ACHN (cell line): ENCODE measurements at places on chromosomes 12 and 14.
A peak's percentile ranks its signal among the peaks of the same experiment; 100 is the strongest.

DNA sequence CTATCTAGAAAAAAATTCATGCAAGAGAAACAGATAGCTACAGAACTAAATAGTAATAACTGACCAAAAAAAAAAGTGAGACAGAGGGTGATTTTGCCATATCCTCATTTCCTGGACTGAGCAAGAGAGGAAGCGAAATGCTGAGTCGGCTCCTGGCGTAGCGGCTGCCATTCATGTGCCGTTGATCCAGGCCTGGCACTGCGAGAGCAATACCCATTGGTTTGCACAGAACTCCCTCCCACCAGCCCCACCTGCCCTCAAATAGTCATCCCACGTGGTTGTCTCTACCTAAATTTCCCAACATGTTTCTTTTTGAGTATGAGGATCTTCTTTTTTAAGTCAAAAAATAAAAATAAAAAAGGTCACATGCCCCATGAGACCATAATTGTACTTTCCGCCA, 9.4 kb upstream of the WNT5B start:
- no peak for DNase-seq

GRCh38 chr14:30064454-30064853, 136.8 kb upstream of the PRKD1 start:
- no peak for DNase-seq

DNA sequence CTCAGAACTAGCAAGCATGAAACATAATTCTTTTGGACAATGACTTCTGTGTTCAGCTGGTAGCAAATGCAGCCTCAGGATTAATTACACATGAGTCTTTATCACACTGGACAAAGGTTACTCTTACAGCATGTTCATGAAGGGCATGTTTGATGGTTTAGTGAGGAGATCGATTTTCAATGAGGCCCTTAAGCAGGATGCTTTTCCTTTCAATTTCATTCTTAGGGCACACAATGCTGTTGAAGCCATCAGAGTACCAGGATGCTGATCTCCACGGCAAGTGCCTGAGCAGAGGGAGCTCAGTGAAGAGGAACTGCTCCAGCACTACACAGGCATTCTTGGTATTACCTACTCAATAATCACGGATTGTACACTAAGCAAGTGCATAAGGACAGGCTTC, 542.0 kb downstream of the SNAPC1 start:
- DNase-seq = no peak

- DNase-seq = no peak
These were observed 7.7 kb downstream of the GPR33 start for GRCh38 chr14:31480156-31480555.

DNA sequence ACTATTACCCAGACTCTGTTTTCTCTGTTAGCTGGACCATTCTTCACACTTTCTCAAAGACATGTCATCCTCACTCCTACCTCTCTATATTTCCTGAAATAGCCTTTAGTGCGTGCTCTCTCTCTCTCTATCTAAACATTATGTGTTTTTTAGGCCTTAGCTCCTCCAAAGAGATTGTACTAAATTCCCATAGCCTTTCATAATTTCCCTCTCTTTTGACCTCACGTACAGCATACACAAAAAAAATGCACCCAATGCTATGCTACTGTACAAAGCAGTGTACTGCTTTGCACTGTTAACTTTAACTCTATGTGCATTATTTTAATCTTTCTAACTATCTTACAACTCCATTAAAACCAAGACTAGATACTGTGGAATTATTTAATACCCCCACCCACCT, 288.4 kb downstream of the DAD1 start:
- DNase-seq = no peak

DNA sequence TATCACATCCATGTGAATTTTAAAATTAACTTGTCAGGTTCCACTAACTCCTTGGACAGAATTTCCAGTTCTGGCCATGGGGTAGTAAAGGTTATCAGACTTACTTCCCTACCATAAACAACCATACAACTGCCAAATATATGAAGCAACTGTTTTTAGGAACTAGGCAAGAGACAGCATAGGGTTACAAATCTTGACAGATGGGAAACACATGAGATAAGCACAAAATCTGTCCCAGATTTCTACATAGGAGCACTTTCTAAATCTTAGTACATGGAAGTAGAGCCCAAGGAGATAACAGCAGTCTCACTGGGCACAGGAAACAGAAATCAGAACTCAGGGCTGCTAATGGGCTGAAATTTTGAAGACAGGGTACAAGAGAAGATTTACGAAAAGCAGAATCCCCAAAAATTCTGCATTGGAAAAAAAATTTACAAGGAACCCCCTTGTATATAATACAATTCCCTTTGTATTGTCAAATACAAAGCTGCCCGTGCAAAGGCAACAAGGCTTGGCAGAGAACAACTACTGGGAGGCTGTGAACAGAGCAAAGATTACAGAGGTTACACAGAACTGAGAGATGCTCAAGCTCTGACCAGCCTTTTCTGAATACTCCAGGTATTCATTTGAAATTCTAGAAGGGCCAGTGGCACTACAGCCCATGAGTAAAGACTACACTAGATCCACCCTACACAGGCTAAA, 43.2 kb downstream of the GALNT4 start:
- no peak for DNase-seq

DNA sequence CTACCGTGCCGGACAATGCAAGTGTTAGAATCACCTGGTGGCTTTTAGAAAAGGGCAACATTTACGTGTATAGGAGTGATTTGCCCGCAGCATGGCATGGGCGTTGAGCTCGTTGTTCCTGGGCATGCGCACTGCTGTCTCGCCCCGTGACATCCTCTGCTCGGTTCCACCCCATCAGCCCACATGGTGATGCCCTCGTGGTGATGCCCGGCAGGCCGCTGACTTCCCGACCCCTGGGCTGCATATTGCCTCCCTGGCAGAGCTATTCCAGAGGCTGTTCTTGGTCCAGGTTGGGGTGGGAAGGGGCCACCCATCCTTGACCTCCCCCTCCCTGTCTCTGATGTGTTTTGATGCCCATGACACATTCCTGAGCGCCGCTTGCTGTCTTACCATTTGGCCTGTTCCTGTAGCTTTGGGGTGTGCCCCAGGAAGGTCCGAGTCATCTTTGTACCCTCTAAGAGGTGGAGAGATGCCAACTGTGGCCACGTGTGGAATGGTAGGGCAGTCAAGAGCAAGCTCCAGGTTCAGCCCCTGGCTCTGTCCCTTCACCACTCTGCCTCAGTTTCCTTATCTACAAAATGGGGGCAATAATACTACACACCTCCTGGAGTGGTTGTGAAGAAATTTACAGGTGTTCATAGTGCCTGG, 4.8 kb downstream of the HIP1R start:
- DNase-seq = no peak

DNA sequence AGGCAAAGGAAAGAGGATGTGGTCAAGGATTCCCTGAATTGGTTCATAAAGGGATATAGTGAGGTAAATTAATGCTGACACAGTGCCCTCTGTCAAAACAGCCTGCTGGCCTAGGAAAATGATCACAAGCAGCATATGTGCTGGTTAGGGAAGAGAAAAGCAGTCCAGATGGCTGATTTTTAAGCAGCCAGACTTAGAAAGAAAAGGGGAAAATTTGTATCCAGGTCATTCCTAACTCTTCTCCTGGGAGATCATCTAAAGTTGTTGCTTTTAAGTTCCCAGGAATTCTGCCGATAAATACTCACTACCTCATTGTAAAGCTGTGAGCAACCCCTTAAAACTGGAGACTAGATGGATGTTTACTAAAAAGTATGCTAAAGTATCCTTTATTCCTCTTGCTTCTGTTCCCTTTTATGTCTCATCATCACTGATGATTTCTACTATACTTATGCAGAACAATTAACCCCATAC, 46.4 kb upstream of the CNOT2 start:
- DNase-seq = no peak

- no peak for DNase-seq
These were observed 59.6 kb upstream of the EEA1 start for GRCh38 chr12:92988622-92989130.

DNA sequence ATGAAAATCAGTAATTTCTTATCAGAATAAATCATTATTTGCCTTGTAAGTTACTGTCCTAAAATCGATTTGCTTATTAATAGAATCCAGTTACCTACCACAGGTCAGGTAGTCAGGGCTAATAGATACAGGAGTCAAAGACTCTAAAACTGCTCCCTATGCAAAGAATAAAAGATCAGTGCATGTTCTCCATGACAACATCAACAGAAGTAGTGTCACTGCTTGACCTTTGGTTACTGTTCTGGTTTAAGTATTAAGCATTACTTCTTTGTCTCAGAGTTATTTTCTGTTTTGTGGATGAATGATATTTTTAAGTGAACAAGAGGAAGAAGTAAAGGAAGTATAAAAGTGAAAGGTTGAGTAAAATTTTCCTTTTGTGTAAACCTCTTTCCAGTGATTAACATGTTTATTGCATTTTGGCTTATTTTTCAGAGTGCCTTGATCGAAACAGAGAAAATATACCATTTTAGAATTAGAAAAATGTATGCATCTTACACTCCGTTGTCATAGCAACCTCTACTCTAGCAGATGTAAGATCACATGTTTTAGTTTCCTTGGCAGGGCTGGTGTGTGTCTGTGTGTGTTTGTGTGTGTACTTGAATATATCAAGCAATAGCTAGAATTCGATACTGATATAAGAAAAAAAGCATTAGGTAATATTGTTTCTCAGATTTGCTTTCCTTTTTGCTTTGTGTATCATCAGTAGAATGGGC, 44.7 kb downstream of the ABCD2 start:
- no peak for DNase-seq

GRCh38 chr12:94435511-94435927, 24.1 kb downstream of the CEP83 start:
- no peak for DNase-seq

GRCh38 chr14:100076606-100077005, 11.4 kb downstream of the EVL start:
- DNase-seq = no peak

GRCh38 chr14:38496092-38496491, 240.2 kb upstream of the CLEC14A start:
- DNase-seq = no peak

DNA sequence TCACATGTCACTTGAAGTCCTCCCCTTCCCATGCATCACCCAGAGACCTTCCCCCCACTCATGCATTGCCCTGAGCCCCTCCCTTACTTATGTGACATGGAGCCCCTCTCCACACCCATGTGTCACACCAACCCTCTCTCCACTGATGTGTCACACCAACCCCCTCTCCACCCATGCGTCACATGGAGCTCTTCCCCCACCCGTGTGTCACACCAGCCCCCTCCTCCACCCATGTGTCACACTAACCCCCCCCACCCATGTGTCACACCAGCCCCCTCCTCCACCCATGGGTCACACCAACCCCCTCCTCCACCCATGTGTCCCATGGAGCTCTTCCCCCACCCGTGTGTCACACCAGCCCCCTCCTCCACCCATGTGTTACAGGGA, 30.4 kb downstream of the RTL1 start:
- DNase-seq = no peak

- no peak for DNase-seq
These were observed 582.5 kb upstream of the MGAT4C start for GRCh38 chr12:86838711-86839110.

DNA sequence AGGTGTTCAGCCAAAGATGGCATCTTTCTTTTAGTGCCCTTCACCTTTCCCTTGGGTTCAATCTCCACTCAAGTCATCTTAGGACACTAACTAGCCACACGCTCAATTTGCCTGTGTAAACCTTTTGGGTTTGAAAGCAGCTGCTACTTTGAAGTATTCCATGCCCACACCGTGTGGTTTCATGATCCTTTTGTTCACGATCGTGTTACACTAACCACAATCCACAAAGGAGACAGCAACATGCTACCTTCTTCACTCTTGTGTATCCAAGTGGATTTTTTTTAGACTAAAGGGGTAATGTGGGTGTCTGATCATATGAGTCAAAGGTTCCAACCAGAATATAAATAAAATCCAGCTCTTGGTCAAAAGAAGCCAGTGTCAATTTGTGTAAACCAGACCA, 122.7 kb upstream of the FAR2 start:
- DNase-seq = no peak

DNA sequence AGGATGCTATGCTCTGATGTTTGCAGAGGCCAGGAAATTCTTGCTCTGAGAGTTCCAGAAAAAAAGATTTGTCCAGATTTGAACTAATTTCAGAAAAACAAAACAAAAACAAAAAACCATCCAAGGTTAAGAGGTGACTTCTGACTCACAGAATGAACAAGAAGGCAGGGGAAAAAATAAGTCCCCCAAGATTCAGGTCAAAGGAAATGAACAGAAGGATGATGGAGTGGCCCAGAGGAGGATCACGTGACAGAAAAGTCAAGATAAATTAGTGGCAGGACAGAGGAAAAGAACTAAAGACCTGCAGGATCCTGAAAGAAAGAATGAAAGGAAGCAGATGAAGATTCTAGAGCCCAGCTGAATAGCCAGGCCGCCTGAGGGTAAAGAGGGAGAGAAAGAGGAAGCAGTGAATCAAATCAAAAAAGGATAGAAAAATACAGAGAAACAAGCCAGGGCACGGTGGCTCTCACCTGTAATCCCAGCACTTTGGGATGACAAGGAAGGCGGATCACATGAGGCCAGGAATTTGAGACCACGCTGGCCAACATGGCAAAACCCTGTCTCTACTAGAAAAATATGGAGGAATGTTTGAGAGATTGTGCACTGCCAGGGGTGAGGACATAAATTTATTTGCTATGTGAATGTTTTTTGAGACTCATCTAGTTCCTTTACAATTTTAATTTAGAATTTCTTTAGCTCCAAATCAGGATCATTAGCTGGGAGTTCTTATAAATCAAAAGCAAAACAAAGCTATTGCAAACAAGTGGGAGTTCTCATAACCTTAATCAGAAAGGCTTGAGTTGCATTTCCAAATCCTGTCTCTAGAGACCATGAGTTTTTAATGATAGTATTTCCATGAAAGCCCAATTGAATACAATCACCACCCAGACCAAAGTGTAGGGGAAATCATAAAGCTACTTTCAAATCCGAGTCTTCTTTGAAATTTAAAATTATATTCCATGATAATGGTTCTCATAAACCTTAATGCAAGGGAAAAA, 217.1 kb upstream of the PLEKHG7 start:
- no peak for DNase-seq

GRCh38 chr12:17206553-17206952, 600.6 kb upstream of the LMO3 start:
- no peak for DNase-seq

DNA sequence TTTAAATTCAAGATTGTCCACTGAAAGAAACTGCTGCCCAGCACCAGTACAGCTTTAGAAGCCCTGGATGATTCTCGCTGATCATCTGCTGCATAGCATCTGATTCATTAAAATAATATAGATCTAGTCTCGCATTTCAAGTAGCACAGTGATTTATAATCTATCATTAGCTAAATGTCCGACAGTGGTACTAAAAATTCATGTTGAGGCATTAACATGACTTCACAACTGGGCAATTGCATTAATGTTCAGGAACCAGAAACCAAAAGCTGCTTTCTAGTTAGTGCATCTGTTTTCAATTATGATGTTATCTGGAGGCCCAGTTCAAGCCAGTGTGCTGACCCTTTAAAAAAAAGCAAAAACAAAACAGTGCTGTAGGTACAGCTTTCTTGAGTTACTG, 1987.2 kb upstream of the SEL1L start:
- no peak for DNase-seq

GRCh38 chr14:104051092-104051813, 34.2 kb upstream of the ASPG start:
- DNase-seq = no peak

- DNase-seq = peak; percentile 45
These were observed 18.0 kb downstream of the ACIN1 start for GRCh38 chr14:23076785-23077408.

GRCh38 chr14:22630486-22630885, 13.7 kb downstream of the OR6J1 start:
- no peak for DNase-seq

- peak; percentile 8 for DNase-seq
These were observed 4.4 kb downstream of the SUSD6 start for GRCh38 chr14:69615496-69616407.

GRCh38 chr14:100031506-100032281, 33.5 kb upstream of the EVL start:
- DNase-seq = peak; percentile 98

- no peak for DNase-seq
These were observed 98.3 kb downstream of the METTL25 start for GRCh38 chr12:82456633-82457032.
